ENCODE measurements at places on chromosomes 3 and 15.
A peak's percentile ranks its signal among the peaks of the same experiment; 100 is the strongest.

DNA sequence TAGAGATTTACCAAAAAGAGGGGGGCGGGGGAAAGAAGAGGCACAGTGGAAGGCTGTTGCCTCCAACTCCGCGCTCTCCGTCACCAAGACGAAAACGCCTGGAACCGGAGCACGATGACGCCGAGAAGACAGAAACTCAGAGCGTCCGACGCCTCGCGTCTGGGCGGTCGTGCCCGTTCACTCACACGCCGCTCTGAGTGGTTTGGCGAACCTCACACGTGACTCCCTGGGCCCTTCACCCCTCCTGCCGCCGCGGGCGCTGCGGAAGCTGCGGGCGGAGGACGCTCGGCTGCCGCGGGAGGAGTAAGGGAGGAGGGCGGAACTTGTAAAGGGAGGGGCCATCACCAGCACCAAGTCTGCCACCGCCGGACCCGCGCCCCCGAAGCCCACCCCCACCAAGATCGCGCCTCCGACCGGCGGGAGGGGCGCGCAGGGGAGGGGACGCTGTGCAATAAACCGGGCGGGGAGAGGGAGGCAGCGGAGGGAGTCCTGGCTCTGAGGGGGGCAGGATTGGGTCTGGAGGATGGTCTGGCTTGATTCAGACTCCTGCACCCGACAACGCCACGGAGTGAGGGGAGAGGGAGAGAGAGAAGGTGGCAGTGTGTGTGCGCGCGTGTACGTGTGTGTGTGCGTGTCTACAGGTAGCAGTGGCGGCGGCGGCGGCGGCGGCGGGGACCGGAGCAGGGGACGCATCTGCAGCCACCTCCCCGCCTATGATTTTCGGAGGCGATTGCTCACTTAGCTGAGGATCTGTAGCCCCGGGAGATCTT is 1.9 kb upstream of the NLGN1 start:
- DNase-seq: peak; percentile 82

GRCh38 chr15:97745481-97746071 is 214.9 kb upstream of the ARRDC4 start:
- DNase-seq: no peak

- no peak for DNase-seq
Measured at GRCh38 chr3:131107637-131108433, 81.2 kb downstream of the NEK11 start.

DNA sequence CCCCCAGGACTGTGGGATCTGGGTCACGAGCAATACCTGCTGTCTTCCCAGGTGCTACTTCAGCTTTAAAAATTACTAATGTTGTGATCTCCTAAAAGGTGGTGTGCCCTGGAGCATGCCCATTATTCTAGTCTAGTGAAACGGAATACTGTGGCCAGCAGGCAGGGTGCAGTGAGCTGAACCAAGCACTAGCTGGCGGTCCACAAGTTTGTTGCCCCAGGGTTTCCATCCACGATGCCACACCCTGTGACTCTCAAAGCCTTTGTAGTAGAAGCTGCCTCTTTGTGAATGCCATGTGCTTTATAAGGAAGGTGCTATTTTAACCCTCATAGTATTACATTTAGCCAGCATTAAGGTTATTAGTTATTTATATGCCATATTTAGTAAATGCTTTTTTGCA is 49.1 kb downstream of the PXYLP1 start:
- DNase-seq: no peak

GRCh38 chr15:62549345-62549970 is 384.4 kb upstream of the C2CD4B start:
- DNase-seq: no peak

GRCh38 chr3:191869738-191870415 is 408.9 kb downstream of the PYDC2 start:
- DNase-seq: no peak

DNA sequence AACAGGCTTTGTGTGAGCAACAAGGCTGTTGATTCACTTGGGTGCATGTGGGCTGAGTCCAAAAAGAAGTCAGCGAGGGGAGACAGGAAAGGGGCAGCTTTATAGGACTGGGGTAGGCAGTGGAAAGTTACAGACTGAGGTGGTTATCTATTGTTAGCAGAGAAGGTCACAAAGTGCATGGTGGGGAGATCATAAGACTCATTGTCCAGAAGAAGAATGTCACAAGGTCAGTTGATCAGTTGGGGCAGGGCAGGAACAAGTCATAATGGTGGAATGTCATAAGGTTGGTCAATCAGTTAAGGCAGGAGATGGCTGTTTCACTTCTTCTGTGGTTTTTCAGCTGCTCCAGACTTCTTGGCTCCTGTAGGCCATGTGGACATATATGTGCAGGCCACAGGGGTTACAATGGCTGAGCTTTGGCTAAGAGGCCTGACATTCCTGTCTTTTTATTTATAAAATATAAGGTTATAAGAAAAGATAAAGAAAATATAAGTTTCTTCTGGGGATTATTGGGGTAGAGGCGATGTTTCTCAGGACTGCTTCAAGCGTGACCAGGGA is 69.5 kb upstream of the SNTN start:
- no peak for DNase-seq
